ENCODE measurements at places on chromosomes 5 and 9.

DNA sequence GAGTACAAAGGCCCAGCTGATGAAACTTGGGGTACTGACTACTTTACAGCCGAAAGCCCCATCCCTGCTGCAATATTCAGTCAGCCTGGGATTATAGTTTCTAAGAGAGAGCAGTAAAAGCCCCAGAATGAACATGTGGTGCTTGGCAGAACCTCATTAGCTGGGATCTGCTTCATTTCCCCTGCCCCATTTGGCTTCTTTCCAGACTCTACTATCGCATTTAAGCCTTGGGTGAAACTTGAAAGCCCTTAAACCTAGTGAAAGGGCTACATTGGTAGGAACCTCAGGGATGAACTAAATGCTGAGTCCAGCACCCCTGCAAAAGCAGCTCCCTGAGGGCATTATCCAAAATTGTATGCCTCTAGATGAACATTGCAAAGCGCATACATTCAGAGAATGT is 631.1 kb downstream of the ACTL7B start:
- DNase-seq = no peak

- no peak for DNase-seq
Measured at GRCh38 chr9:81028504-81028903, 660.8 kb downstream of the TLE1 start.

DNA sequence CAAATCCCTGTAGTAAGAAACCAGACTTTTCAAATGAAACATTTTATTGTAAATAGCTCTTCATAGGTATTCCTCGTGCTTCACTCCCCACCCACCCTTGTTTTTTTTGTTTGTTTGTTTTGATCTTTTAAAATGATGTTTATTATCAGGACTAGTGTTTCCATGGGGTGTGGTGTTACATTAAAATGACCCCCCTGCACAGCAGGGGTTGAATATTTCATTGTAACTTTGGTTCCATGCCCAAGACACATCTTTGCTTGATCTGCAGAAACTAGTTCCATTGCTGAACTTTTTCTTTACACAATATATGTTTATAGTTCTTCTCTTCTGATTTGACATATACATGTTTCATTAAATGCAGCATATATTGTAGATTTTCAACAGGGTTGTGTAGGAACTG is 81.3 kb upstream of the DPYSL3 start:
- DNase-seq = no peak

- DNase-seq = no peak
Measured at GRCh38 chr5:148823871-148824270, 2.5 kb upstream of the ADRB2 start.

- DNase-seq = no peak
Measured at GRCh38 chr9:134509281-134509680, 132.3 kb upstream of the COL5A1 start.

GRCh38 chr9:79325501-79325900 is 246.3 kb upstream of the TLE4 start:
- no peak for DNase-seq

DNA sequence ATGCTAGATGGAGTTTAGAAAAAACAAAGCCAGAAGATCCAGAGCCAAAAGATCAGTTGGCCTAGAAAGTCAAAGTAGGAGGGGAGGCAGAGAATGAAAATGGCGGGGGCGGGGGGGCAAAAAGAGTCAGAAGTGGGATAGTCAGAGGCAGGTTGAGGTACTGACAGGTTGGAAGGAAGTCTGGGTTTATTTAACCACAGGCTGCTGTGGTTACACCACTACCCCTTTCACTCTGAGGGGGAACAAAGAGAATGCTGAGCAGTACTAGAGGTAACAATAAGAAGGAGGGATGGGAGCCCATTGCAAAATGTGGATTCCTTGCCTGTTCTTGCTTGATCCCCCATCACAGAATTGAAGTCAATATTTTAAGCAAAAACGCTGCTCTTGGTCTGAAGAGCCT is 111.8 kb downstream of the CAVIN4 start:
- no peak for DNase-seq

GRCh38 chr9:124676159-124676551 is 95.0 kb downstream of the NR6A1 start:
- no peak for DNase-seq

GRCh38 chr9:105126226-105126625 is 118.2 kb upstream of the SLC44A1 start:
- no peak for DNase-seq

DNA sequence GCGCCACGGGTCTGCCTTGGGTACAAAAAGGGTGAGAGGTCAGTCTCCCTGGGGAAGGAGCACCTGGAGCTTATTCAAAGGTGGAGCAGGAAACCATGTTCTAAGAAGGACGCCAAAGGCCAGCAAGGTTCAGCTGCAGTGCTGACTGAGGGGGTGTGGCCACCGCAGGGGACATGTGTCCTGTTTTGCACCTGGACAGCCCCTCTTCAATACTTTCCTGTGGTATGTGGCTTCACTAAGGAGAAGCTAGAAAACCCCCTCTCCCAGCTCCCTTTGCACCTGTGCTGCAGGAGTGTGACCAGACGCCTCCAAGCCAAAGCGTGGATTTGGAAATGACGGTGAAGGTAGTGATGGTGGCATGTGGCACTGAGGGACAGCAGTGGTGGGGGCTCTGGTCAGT is 23.6 kb downstream of the TRIM14 start:
- DNase-seq = no peak

GRCh38 chr9:121927081-121927480 is 166.0 kb downstream of the TTLL11 start:
- no peak for DNase-seq

- no peak for DNase-seq
Measured at GRCh38 chr5:56512313-56512996, 279.3 kb upstream of the ANKRD55 start.

DNA sequence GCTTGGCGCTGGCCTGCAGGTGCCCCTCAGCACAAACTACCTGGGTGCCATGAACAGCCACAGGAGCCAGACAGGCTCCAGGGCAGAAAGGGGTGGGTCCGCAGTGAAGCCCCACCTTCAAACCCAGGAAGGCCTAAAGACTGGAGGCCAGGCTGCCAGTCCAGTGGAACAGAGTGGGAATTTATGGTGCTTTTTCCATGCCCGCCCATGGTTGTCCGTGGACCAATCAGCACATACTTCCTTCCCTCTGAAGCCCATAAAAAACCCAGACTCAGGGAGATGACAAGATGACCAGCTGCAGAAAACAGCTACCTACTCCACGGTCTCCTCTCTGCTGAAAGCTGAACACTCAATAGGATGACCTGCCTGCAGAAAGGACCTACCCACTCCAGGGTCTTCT is 275.4 kb upstream of the ADRA1B start:
- no peak for DNase-seq

- DNase-seq = no peak
Measured at GRCh38 chr5:8727396-8727795, 818.5 kb downstream of the SEMA5A start.

DNA sequence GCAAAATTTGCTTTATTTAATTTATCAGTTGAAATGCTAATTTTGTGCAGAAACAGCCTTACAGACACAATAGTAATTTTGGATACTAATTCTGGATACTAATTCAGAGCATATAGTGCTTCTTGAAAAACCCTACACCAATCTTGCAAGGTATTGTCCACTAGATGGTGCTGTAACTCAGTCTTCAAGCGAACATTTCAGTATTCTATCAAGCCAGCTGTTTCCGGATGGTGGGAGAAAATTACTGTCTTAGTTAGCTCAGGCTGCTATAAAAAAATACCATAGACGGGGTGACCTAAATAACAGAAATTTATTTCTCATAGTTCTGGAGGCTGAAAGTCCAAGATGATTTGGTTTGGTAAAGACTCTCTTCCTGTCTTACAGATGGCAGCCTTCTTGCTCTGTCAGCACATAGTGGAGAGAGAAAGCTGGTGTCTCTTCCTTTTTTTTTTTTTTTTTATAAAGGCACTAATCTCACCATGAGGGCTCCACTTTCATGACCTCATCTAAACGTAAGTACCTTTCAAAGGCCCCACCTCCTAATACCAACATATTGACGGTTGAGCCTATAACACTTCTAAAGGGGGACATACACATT is 1306.5 kb upstream of the CDH9 start:
- no peak for DNase-seq
